ENCODE measurements at places on chromosomes 3 and 15.

- DNase-seq = no peak
Observed at GRCh38 chr15:63818191-63818590, 15.6 kb downstream of the HERC1 start.

- DNase-seq = no peak
Observed at GRCh38 chr15:93250950-93251349, 161.9 kb upstream of the RGMA start.

GRCh38 chr15:28099555-28100140 lies 533 bp upstream of the OCA2 start:
- no peak for DNase-seq

DNA sequence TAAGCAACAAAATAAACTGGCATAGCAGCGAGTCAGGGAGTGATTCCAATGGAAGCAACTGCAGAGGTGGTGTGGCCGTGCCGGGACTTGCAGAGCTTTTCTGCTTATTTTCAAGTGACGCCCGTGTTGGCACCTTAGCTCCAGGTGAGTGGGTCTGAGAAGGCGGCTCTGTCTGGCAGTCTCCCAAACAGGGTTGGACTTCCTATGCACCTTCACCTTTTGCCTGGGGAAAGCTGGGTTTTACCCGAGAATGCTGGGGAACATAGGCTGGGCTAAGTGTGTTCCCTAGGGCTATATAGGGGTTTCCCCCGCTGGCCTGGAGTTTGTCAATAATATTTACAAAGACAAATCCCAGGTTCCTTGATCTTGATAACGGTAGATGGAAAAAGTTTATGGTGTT lies 179.9 kb upstream of the TBL1XR1 start:
- no peak for DNase-seq

DNA sequence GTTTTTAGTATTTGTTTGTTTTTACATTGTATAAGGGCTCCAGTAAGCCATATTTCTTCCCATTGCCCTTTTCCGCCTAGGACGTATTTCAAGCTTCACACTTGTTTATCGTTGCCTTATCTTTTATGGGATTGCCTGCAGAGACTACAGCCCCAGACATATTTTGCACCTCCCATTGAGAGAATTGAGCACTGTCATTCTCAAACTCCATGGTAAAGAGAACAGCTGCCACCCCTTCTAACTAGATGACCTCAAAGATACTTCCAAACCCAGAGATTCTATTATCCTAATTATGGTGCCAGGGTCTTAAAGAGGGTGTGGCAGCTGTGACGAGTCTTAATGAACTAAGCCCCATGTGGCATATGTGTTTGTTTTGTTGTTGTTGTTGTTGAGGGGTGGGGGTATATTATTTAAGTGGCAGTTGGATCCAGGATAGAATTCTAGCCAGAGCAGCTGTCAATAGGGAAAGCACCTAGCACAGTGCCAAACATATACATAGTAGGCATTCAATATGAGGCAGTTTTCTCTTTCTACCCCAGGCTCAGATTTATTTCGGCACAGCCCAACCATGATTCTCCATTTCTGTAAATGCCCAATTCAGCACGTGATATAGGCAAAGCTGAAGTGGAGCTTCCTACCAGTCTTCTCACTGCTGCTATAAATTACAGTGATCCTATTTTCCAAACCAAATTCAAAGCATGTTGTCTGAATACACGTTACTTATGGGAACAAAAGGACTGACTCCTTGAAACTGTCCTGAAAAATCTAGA lies 932 bp upstream of the TP53BP1 start:
- DNase-seq = no peak

DNA sequence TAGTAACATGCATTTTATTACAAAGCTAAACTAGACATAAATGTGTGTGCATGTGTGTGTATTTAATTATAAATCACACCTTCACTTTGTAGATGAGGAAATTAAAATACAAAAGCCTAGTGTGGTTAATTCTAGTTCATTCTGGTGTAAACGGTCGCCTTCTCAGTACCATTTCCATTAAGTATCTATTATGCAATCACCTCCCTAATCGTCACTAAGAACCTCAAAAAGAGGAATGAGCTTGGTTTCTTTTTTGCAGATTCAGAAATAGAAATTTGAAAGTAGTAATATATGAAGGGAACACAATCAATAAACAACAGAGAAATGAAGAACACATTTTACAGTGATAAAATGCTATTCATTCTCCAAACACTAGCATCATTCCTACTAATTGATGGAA lies 233.2 kb downstream of the ZBBX start:
- no peak for DNase-seq

- DNase-seq = no peak
Observed at GRCh38 chr3:106184540-106185457, 316.0 kb upstream of the CBLB start.

DNA sequence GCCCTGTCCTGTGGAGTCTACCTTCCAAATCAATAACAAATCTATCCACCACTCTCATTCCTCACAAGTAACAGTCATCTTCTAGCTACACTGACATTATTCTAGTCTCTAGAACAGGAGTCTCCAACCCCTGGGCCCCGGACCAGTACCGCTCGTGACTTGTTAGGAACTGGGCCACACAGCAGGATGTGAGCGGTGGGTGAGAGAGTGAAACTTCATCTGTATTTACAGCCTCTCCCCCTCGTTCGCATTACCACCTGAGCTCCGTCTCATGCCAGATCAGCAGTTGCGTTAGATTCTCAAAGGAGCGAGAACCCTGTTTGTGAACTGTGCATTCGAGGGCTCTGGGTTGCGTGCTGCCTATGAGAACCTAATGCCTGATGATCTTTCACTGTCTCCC lies 31.9 kb downstream of the ROBO2 start:
- DNase-seq = no peak

Data from CD4-positive, alpha-beta T cell treated with Interleukin-10 for 1 hour (primary cell).